ENCODE measurements at places on chromosomes 2 and 18. TPM values are rescaled to one million over a fixed set of nuclear protein-coding genes. Genes with fewer than 3 reads are reported as not detected.

Gene ICA1L
- 3.3 TPM for total RNA-seq

- no peak for DNase-seq
Observed at GRCh38 chr18:69495338-69495737, 94.7 kb downstream of the DOK6 start.

DNA sequence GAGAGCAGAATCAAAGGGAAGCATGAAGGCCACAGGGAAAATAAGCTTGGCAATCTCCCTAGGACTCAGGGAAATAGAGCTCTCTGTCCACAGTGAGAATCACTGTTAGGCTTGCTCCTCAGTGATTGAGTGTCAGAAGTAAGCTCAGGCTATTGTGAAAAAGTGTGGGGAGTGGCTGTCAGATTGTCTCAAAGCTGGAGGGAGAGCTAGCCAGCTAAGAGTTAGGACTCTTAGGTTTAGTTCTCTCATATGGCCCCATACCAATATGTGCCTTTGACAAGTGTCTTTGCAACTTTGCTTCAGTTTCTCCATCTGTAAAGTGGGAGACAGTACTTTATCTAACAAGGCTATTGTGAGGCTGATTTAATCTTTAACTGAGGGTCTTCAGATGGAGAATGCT, 17.2 kb downstream of the EIF4E2 start:
- no peak for DNase-seq

Gene CCDC85A
- not detected for total RNA-seq

DNA sequence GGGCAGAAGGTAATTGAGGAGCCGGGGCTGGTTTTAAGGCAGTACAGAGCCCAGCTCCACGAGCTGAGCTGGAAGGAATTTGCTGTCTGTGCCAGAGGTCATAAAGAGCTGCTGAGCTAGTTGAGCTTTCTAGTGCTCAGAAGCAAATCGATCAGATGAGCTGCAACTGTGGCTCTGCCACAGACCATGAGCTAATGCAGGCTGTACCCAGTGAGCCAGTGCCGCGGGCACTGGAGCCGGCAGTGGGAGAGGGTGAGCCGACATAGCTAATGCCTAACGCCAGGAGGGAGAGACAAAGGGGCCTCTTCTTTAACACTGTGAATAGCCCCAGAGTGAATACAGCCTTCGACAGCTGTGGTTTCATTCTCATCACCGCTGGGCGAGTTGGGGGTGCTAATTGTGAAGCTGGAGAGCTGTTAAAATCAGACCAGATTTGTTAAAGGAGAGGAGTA, 410.1 kb upstream of the TCF4 start:
- DNase-seq: no peak

DNA sequence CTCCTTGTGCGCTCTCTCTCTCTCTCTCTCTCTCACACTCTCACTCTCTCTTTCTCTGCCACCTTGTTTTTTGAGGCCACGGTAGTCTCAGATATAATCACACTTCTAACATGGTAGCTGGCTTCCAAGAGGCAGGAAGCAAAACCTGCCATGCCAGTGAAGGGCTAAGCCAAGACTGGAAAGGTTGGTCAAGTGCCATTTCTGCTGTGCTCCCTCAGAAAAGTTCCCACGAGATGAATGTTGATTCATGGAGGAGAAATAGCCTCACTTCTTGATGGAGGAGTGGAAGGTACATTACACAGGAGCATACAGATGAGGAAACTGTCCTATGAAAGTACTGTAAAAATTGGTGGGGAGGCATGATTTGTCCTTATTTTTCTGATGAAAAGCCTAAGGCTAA, 237.9 kb downstream of the XIRP2 start:
- no peak for DNase-seq

GRCh38 chr2:95352310-95353054, 50.0 kb upstream of the FAHD2A start:
- DNase-seq: no peak

DNA sequence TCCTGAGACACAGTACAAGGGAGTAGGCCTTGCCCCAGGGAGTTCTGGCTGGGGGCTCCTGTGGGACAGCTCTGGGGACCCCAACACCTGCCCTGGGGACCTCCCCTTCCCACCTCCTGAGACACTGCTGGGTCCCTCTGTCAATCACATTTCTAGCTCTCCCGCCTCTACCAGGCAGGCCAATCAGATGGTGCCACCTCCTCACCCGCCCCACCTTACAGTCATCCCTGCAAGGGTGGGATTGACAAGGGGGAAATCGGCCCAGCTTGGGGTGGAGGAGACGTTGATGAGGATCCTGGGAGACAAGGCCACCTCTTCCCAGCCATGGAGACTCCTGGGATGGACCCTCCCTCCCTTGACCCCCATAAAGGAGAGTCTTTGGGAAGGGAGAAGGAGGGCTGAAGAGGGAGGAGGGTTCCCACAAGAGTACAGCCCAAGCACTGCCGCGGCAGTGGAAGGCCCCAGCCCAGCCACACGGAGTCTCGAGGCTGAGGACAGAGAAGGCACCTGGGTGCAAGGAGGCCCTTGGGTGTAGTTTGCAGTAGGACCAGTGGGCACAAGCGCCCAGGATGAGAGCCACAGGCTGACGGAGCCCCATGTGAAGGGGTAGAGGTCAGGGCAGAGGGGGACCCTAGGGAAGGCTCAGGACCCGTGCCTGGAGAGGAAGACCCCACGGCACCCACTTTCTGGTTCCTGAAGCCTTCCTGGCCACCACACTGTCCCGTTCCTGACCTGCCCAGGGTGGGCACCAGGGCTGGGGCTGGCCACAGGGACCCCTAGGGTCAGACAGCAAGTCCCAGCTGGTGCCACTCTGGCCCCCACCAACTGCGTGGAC, 109.9 kb upstream of the OTOS start:
- DNase-seq: no peak

Gene NPHP1
- 0.16 TPM for total RNA-seq

DNA sequence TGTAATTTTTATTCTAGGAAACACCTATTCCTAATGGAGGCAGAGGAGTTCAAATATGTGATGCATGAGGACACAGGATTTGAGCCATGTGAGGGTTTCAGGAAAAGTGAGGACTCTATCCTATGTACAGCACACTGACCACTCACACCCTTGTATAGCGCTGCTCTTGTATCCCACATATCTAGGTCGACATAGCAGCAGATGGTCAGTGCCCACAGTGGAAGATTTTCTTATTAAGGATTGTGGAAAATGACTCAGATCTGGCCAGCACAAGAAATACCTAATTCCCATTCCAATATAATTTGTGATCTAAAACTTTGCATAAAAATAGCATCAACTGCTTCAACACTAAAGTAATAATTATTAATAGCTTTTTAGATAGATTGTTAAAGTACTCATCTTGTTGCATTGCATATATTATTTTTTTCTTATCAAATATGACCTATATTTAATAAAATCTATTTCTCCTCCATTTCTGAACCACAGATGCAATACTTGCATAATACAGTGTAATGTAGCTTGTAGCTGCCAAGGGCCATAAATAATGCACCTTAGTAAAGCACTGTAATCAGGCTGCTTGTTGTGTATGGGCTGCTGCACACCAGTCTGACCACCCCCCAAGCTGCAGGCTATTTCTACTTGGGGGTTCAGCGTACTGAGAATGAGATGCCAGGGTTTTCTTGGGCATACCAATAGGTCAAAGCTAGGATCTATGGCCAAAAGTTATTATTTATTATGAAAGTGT, 442.2 kb upstream of the CWC22 start:
- DNase-seq: no peak

Gene MAP4K4
- 102 TPM for total RNA-seq

Gene M1AP
- 0.60 TPM for total RNA-seq

DNA sequence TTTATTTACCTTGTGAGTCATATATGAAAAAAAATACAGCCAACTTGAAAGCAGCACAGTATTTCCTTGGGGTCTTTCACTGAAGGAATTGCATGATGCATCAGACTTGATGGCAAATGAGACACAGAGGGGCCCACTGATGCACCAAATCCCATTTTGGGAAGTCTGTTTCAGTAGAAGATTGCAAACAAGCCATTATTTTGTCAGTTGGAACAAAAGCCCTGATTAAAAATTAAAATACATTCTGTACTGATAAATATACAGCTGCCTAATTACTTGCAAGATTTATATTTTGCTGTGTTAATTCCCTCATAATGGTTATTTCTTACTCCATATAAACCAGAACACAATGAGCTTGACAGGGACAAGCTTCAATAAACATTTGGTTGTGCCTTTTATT, 370.4 kb downstream of the SUCLG1 start:
- DNase-seq: no peak

DNA sequence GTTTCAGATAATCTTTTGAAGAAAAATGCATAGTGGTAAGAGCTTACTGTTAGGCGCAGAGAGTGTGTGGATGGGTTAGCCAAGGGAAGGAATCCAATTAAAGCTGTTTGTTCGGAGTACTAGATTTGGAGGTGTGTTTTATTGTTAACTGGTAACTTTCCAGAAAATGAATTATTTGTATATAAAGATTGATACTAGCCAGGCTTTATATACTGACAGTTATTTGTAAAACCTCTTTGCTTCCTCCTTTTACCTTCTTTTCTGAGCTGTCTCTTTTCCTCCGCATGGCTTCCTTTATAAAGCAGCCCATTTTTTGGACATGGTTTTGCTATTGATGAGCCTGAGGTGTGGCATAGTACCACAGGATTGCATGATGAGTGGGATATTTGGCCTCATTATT, 25.6 kb downstream of the SPTBN1 start:
- DNase-seq: no peak

DNA sequence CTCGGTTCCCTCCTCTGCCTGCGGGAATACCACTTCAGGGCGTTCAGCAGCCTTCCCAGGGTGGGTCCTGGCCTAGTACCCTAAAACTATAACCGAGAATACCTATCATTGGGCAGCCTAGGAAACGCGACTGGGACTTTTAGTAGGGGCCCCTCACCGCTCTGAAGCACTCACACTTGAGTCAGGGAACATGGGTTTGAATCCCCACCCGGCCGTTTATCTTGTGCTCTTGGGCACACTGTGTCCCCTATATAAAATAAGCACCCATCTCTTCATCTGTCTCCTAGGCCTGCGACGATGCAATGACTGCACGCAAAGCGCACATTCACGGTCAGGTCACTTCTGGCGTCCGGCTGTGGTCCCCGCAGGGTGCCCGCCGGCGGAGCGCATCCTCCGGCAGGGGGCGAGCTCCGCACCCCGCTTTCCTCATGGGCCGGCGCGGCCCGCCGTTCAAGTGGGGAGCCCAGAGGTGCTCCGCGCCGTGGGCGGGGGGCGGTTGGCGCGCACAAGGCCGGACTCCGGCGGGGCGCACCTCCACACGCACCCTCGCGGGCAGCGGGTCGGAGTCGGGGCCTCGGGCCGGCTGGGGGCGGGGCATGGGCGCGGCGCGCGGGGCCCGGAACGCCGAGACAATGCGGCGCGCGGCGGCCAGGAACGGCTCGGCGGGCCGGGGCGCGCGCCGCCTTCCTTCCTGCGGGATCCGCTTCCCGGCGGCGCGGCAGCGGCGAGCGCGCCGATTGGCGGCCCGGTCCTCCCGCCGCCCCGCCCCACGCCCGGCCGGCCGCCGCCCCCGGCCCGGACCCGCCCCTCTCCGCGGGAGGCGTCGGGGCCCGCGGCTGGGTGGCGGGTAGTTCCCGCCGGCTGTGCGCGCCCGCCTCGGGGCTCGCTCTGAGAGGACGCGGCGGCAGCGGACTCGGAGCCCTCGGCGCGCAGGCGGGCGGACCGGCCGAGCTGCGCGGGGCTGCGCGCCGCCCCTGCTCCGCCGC, at the start of gene ASAP2:
TSS of gene ASAP2 (plus strand) at position 850 of the 986 bp plus-strand sequence. CDS start 293 bp downstream, outside the sequence.
- no peak for DNase-seq

All from T-helper 17 cell (primary cell).